Heart left ventricle (tissue), 16 donors: ENCODE measurements at places on chromosomes 1 and 21.

GRCh38 chr1:88888750-88889149 is 2.6 kb downstream of the GTF2B start:
- no peak for DNase-seq

- DNase-seq: peak; percentile 47
These were observed 11.4 kb upstream of the RGS16 start for GRCh38 chr1:182615468-182616129.

DNA sequence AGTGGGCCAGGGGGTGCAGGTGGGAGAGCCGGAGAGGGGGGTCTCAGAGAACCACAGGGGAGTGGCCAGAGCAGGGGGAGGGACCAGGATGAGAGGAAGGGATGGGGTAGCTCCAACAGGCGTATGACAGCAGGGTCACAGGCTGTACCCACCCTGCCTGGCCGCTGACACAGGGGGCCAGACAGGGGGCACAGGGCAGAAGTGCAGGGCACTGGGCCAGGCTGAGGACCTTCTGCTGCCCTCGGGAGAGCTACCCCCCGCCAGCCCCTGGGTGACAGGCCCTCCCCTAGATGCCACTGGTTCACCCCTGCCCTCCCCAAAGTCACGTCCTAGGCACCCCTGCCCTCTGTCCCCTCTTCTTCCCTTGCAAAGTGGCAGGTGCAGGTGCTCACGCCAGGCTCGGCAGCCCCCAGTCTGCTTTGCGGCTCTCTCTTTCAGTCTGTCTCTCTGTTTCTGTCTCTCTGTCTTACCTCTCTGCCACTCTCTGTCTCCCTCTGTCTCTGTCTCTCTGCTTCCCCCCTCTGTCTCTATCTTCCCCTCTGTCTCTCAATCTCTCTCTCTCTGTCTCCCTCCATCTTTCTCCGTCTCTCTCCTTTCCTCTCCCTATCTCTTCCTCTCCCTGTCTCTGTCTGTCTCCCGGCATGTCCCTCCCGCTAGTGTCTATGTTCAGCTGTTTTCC is 48.5 kb downstream of the WNT9A start:
- peak; percentile 15 for DNase-seq

GRCh38 chr1:41340655-41341364 is 20.4 kb upstream of the FOXO6 start:
- no peak for DNase-seq

GRCh38 chr1:31705080-31705866 is 1.5 kb upstream of the COL16A1 start:
- DNase-seq: peak; percentile 43

- no peak for DNase-seq
These were observed 2.2 kb downstream of the IKBKE start for GRCh38 chr1:206472454-206472853.

GRCh38 chr21:37422382-37422781 is 55.8 kb downstream of the DYRK1A start:
- DNase-seq: no peak

GRCh38 chr1:204277563-204278219 is 63.9 kb upstream of the GOLT1A start:
- DNase-seq: no peak

DNA sequence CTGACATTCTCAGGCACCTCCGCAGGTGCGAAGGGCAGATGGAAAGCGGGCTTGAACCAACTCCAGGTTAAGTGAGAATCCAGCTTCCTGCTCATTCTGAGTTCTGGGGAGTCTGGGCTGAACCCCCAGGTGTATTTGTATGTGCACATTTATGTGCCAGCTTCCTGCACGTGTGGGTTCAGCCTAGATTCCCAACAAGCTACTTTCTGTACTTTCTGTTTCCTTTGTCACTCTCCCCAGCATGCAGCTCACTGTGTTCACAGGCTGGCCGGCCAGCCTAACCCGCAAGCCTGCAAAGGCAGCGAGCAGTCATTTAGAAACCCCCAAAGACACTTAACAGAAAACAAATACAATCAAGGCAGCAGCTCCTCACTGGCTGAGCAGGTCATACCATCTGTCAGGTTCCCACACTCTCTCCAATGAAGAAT is 1.3 kb upstream of the IL19 start:
- DNase-seq: no peak

GRCh38 chr1:31102501-31102950 is 37.0 kb upstream of the PUM1 start:
- DNase-seq: no peak

- no peak for DNase-seq
These were observed 82.4 kb upstream of the MACF1 start for GRCh38 chr1:39122056-39122455.

DNA sequence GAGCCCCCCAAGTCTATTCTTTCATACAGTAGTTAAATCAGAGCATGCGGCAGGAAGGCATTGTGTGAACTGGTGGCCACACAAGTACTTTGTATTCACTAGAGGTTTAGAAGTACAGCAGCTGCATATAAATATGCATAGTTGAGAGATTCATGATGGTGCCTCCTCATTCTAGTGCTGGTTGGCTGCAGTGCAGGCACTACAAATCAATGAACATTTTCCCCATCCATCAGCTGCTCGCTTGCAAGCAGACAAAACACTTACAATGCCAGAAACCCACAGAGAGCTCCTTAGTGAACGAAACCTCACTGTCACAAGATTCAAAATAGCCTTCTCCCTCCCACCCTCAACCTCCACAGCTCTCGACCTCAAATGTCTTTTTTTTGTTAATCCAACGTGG is 726.2 kb downstream of the USP25 start:
- no peak for DNase-seq

DNA sequence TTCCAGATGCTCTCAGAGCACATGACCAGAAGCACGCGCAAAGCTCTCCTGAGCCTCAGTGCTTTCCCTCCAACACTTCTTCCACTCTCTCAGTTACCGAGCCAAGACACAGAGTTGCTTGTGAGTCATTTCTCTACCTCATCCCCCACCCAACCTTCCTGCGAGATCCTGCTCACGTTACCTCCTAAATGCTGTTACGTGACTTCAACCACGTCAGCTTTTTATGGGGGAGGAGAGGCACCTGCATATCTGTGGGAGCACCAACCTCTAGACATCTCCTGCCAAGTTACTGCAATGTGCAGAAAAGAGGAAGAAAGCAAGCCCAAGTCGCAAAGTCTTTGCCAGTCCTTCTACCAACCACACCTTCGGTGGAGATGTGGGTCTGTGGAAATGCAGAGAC is 27.2 kb upstream of the ERG start:
- DNase-seq: no peak

DNA sequence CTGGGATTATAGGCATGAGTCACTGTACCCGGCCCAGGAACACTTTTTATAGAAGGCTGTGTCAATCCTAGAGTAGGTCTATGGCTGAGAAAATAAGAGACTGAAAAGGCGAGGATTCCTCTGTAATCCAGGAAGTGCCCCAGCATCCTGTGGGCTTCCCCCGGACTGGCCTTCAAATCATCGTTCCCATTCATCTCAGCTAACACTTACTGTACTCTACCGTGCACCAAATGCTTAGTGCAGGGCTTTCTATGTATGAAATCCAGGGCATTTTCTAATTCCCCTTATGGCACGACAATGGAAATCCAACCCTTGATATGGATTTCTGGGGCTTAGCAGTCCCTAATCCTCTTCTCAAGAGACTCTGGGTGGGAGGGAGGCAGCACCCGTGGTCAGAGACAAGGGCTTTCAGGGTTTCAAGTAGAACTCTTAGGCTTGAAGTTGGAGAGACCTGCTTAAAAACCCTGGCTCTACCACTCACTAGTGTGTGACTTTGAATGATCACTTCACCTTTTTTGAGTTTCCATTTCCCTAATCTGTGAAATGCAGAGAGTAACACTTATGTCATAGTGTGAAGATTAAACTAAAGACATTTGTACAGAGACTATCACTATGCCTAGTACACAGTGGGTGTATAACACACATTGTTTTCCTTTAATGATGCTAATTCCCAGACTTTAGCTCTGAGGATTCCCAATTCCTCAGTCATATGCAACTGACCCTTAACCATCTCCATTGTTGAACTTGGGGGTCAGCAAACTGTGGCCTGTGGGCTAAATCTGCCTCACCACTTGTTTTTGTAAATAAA is 20.3 kb downstream of the MECR start:
- DNase-seq: no peak

GRCh38 chr1:112937070-112937469 is 18.9 kb downstream of the SLC16A1 start:
- DNase-seq: no peak

- no peak for DNase-seq
These were observed 425 bp upstream of the TADA1 start for GRCh38 chr1:166876540-166876838.

GRCh38 chr1:94755675-94756074 is 64.5 kb upstream of the SLC44A3 start:
- DNase-seq: no peak

GRCh38 chr21:36841866-36842265 is 124.6 kb downstream of the HLCS start:
- DNase-seq: no peak

DNA sequence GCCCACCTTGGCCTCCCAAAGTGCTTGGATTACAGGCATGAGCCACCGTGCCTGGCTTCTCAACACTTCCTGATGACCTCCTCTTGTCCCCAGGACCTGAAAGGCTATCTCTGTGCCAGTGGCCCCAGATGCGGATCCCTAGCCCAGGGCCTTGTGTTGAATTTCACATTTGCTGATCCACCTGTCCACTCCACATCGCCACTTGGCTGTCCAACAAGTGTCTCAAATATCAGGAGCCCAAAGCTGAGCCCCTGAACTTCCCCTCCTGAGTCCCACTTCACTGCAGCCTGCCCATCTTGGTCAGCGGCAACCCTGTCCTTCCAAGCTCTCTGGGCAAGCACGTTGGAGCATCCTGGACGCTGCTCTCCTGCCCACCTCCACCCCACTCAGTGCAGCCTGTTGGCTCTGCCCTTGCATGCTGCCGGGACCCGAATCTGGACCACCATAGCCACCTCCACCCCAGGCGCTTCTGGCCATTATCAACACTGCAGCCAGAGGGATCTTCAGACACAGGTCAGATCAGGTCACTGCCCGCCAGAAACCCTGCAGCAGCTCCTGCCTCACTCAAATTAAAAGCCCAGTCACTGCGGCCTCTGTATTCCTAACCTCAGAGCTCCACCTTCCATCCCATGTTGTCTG is 352.5 kb upstream of the VAMP3 start:
- DNase-seq: peak; percentile 35

DNA sequence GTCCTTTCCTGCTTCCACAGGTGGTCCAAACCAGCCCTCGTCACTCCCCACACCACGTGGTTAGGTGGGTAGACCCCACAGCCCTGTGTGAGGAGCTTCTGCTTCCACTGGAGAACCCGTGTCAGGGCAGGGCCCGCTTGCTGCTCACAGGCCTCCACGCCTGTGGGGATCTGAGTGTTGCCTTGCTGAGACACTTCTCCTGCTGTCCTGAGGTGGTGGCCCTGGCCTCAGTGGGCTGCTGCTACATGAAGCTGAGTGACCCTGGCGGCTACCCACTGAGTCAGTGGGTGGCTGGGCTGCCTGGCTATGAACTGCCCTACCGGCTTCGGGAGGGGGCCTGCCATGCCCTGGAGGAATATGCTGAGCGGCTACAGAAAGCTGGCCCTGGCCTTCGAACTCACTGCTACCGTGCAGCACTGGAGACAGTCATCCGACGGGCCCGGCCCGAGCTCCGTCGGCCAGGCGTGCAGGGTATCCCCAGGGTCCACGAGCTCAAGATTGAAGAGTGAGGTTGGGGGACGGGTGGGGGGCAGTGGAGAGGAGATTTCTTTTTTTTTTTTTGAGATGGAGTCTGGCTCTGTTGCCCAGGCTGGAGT is 5.5 kb upstream of the ISG20L2 start:
- no peak for DNase-seq

DNA sequence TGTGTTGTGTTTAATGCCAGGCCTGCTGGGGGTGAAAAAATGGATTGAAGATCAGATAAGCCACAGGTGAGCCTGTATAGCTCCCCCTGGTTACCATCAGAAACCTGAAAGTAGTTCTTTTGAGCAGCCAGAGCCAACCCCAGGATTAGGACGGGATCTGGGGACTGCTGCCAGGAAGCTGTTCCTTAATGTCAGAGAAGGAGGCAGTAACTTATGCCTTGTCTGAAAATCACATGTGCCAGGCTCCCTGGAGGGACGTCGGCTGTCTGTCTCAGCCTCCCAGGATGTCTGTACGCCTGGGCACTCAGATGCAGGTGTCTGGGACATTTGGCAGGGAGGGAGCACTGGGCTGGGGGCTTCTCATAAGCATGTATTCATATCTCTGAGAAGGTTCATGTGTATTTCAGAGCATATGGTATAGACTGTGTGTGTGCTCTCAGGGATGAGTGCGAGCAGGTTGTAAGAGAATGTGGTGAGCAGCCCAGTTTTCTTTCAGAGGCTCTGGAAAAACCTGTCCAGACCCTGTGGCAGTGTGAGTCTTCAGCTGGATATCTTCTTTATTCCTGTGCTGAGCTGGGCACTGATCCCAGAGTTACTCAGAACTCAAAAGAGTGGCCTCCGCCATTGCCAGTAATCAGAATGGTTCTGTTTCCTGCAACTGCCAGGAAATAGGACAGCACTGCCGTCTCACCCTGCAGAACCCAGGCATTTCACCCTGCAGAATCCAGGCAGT is 2.8 kb downstream of the FAM43B start:
- DNase-seq: no peak

- DNase-seq: peak; percentile 70
These were observed 5.1 kb upstream of the LAMTOR5 start for GRCh38 chr1:110412576-110412975.

GRCh38 chr1:43874716-43875115 is 58.9 kb upstream of the ARTN start:
- no peak for DNase-seq

DNA sequence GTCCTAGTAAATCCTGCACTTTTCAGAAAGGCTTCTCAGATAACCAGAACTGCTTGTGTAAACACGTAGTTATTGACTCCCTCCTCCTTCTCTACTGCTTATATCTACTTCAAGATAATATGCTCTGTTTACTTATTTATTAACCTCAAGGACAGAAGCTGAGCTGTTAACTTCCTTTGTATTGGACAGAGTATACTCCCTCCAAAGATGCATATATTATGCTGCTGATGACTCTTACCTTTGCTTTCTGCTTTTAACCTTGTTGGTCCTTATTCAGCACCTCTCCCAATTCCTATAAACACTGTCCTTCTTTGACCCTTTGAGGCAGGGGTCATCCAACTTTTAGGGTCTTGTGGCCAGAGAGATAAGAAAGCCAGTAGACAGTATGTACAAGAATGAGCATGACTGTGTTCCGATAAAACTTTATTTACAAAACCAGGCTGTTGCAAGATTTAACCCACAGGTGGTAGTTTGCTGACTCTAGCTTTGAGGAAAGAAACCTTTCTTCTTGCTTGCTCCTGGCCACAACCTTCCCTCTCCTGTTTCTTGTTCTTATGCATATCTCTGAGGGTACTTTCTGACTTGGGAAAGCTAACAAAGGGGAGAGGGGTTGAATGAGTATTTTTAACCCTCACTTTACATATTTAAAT is 4.9 kb downstream of the TPM3 start:
- no peak for DNase-seq

- no peak for DNase-seq
These were observed 494 bp downstream of the UBE2J2 start for GRCh38 chr1:1273209-1273511.

DNA sequence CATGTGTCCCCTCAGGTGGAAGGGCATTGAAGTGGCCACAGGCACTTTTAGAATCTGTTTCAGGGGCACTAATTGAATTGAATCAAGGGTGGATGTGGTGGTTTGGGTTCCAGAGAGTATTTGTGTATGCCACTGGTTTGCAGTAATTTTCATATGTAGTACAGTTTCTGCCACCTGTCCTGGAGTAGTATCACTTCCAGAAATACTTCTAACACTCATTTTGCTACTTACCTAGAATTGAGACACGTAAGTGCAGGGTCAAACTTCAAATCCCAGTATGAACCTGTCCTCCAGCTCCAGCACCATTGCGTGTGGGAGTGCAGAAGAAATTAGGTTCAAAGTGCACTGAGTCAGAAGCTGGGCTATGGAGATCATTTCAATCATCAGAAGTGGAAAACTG is 26.8 kb downstream of the RSPH1 start:
- no peak for DNase-seq
